ENCODE measurements at places on chromosomes 3 and 15.

GRCh38 chr15:50107591-50108408 lies 11.2 kb downstream of the ATP8B4 start:
- no peak for DNase-seq

DNA sequence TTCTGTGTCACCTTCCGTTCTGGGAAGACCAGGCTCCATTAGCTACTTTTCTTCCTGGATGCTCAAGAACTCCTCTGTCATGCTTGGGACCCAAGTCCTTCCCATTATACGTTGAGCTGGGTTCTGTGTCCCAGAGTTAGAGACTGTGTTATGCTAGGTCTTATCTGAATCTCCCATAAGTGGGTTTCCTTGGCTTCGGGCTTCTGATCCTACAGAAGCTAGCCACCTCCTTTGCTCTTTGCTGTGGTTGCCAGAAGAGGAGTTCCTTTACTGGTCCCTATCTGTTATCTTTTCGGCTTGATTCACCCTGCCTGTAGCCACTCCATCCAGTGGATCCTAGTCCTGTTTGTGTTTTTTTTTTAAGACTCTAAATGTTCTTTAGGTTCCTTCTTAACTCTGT lies 38.0 kb downstream of the TYRO3 start:
- DNase-seq: no peak

- DNase-seq: no peak
These were observed 153.2 kb downstream of the EEFSEC start for GRCh38 chr3:128306481-128306880.

- no peak for DNase-seq
These were observed 23.5 kb downstream of the DTWD1 start for GRCh38 chr15:49644364-49644794.

DNA sequence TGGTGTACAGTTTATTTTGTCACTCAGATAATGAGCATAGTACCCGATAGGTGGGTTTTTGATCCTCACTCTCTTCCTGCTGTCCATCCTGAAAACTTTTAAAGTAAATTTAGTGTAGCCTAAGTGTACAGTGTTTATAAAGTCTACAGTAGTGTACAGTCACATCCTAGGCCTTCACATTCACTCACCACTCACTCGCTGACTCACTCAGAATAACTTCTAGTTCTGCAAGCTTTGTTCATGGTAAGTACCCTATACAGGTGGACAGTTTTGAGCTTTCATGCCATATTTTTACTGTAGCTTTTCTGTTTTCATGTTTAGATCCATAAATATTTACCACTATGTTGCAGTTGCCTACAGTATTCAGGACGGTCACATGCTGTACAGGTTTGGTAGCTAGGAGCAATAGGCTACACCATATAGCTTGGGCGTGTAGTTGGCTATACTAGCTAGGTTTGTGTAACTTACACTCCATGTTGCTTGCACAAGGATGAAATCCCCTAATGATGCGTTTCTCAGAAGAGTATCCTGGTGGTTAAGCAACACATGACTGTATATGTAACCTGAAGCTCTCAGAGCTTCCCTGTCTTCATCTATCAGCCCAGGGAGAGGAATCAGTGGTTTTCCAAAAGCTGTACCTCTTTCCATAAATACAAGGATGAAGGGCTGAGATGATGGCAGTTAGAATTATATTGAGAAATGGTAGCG lies 87.6 kb upstream of the SLC25A26 start:
- DNase-seq: no peak

- no peak for DNase-seq
These were observed 394.5 kb upstream of the DPPA4 start for GRCh38 chr3:109731639-109732473.

- DNase-seq: no peak
These were observed 89.0 kb downstream of the WDR76 start for GRCh38 chr15:43915631-43916325.

DNA sequence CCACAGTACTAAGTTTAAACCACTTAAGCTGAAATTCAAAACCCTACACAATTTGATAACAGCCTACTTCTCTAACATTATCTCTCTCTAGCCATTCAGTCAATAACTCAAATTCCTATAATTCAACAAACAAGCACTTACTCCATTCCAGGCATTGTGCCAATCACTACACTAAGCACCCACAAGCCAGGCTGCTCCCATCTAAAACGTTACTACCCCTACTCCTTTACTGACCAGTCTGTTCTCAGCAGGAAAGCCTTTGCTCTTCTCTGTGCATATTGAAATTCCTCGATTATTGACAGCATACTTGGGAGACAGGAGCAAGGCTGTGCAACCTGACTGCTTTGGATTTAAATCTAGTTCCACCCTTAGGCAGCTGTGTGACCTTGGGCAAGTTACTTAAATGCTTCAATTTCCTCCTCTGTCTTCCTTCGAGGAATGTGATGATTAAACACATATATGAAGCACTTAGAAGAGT lies 177.2 kb upstream of the THBS1 start:
- DNase-seq: no peak

- no peak for DNase-seq
These were observed 75.7 kb downstream of the FAM43A start for GRCh38 chr3:194761384-194761783.

- no peak for DNase-seq
These were observed 16.2 kb upstream of the C15orf39 start for GRCh38 chr15:75185271-75186029.

- no peak for DNase-seq
These were observed 991 bp downstream of the SOX2 start for GRCh38 chr3:181712553-181713279.

DNA sequence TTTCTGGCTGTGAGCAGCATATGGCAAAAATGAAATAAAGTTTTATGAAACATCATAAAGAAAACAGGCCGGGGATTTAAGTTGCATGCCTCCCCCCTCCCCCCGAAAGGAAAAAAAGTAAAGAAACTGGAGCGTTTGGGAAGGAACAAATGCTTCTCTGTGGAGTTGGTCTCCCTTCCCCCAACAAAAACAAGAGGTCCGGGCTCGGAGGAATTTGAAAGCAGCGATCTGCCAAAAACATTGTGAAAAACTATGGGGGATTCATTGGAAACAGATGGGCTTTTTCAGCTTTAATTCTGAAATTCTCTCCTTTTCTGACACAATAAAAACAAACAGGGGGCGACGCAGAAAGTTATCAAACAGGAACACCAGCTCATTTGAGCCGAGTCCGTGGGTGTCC lies 17.0 kb downstream of the RGMA start:
- no peak for DNase-seq

DNA sequence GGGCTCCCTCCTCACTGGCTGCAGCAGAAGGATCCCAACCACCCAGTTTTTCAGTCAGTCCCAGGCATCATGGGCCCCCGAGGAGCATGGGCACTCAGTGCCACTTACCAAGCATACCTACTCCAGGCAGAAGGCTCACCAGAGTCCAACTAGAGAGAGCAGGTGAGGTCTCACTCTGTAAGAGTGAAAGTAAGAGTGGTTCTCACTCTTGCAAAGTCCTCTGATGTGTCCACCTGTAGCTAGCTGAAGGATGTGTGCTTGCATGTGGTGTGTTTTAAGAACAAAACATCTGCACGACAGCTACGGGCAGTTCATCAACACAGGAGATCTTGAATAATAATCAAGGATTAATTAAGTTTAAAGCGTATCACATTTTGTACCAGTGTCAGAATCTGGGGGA lies 49.7 kb downstream of the CCK start:
- DNase-seq: no peak

DNA sequence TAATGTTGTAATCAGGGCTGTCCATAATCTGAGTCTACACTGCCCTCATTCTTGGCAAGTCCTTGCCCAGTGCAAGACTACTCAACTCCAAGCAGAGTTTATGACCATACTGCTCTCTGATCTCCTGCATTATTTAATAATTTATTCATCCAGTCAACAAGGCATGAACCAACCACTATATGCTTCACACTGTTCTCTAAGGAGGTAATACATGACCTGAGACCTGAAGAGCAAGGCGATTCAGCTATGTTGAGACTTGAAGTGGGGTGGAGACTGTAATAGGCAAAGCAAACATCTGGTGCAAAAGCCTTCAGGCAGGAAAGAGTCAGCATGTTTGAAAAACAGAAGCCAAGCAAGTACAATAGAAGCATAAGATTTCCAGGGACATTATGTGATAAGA lies 1362.8 kb downstream of the ROBO2 start:
- DNase-seq: no peak

DNA sequence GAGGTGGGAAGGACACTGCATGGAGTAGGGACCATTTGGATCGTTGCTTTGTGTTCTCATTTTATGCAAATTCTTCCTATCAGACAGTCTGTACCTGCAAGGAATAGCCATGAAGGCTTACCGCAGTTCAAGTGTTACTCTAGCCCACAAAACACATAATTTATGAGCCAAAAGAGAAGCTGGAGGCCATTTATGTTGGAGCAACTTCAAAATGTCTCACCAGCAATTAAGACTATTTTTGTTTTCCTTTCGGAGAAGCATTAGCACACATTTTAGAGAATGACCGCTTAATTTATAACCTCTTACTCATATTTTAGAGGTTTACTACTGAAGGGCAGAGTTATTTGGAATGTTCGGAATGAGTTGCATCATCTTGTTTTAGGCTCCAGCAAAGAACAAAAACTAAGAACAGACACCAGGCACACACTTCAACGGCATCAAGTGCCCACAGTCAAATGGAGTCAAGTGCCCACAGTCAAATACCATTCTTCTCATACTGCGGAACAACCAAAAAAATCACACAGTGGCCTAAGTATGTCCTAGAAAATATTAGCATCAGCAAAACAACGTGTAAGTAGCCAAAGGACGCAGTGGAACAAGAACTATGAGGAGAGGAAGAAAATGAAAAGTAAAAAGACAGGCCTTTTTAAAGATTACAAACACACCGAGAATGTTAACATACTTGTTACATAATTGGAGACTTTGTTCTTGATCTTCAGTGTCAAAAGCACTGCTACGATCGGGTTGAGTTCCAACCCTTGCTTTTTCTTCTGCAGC lies 17.5 kb upstream of the GOLGA8J start:
- DNase-seq: no peak

DNA sequence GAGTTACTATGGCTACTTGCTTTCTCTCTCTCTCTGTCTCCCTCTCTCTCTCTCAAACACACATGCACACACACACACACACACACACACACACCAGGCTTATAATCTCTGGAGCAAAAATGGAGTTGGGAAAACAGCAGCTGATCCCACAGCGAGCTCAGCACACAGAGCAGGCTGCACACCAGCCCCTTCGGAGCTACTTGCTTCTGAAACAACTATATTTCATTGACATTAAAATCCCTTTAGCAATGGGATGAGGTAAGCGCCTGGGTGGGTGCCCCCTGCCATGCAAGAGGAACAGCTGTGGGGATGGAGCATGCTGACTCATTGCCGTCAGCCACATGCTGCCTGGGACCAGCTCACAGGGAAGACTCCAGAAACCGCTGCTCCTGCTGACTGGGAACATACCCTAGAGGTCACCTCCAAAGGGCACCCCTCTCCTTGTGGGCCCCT lies 45.7 kb downstream of the B3GNT5 start:
- DNase-seq: no peak

- no peak for DNase-seq
These were observed 420.2 kb upstream of the CCDC54 start for GRCh38 chr3:106957029-106957428.

- DNase-seq: no peak
These were observed at the start of gene GPR62 for GRCh38 chr3:51955175-51955892. GPR62 (plus strand) TSS chr3:51955381; CDS start chr3:51955653, 272 bp downstream.

- DNase-seq: no peak
These were observed 195.9 kb downstream of the SLCO3A1 start for GRCh38 chr15:92049290-92049989.

GRCh38 chr3:72143322-72143721 lies 358.4 kb upstream of the PROK2 start:
- DNase-seq: no peak

- DNase-seq: no peak
These were observed 98.6 kb downstream of the FOXB1 start for GRCh38 chr15:60102748-60103147.

GRCh38 chr15:94579286-94579685 lies 347.9 kb downstream of the MCTP2 start:
- no peak for DNase-seq

DNA sequence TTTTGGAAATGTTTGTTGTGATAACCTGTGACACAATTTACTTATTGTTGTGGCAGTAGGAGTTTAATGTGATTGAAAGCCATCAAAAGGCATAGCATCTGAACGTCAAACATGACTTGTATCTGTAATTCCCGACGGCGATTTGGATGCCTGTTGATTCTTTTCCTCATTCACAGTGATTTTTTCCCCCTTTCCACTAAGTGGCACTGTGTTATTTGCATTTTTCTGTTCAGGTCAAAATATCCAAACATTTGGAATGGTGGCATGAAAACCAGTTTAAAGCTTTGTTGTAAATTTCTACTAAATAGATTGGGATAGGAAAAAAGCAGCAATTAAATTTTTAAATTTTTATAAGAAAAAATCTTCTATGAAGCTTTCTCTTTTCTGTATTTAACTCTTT lies 259.9 kb upstream of the KCNH8 start:
- DNase-seq: no peak

- DNase-seq: no peak
These were observed 55.1 kb upstream of the ZBTB38 start for GRCh38 chr3:141313093-141313683.

Measured in mesenteric fat pad (tissue), 1 donor.